Ascending aorta (tissue), 2 donors: ENCODE measurements at places on chromosomes 5 and 9. TPM values are rescaled to one million over a fixed set of nuclear protein-coding genes. Genes with fewer than 3 reads are reported as not detected.

DNA sequence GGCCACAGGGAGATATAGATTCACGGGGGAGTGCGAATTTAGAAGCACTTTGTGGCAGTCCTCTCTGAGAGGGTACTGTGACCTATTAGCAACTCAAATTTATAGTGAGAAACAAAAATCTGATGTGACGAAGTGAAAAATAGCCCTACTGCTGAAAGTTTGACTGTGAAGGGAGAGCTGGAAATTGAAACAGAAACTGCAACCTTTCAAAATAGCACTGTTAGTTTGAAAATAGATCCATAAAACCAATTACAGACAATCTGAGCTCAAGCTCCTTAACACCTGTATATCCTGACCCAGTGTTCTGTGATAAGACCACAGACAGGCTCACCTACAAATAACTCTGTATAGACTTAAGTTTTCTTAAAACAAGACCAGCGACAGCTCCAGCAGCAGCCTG is 420.1 kb downstream of the IRX1 start:
- DNase-seq: no peak
- H3K27me3 ChIP-seq: no peaks in the 10 kb centered on the region
- H3K4me3 ChIP-seq: peak overlapping the region; percentile 39
- no peak overlapping the region for H3K27ac ChIP-seq
- H3K4me1 ChIP-seq: peaks cover 8% of the 10 kb centered on the region
- no peaks in the 10 kb centered on the region for H3K36me3 ChIP-seq

- no peak for DNase-seq
- H3K4me1 ChIP-seq: peaks cover 27% of the 10 kb centered on the region
- H3K36me3 ChIP-seq: no peaks in the 10 kb centered on the region
- no peak overlapping the region for H3K4me3 ChIP-seq
- no peaks in the 10 kb centered on the region for H3K27me3 ChIP-seq
Measured at GRCh38 chr9:136086213-136086881, 8.7 kb downstream of the NACC2 start.

SEMA4D gene
- 13.5 TPM for total RNA-seq

GRCh38 chr9:37929441-37929895 is 25.5 kb upstream of the SLC25A51 start:
- H3K36me3 ChIP-seq: no peaks in the 10 kb centered on the region
- no peaks in the 10 kb centered on the region for H3K4me1 ChIP-seq
- H3K4me3 ChIP-seq: no peak overlapping the region
- H3K27me3 ChIP-seq: no peaks in the 10 kb centered on the region

ANKDD1B gene
- total RNA-seq: not detected

GRCh38 chr9:85258823-85259370 is 482.9 kb downstream of the AGTPBP1 start:
- no peak overlapping the region for H3K4me3 ChIP-seq
- DNase-seq: no peak
- H3K4me1 ChIP-seq: no peaks in the 10 kb centered on the region
- H3K27me3 ChIP-seq: no peaks in the 10 kb centered on the region
- no peaks in the 10 kb centered on the region for H3K36me3 ChIP-seq

GRCh38 chr5:135056316-135057030 is 22.4 kb upstream of the PITX1 start:
- peaks cover 3% of the 10 kb centered on the region for H3K4me1 ChIP-seq
- no peaks in the 10 kb centered on the region for H3K27me3 ChIP-seq
- H3K4me3 ChIP-seq: no peak overlapping the region
- no peak overlapping the region for H3K27ac ChIP-seq
- no peaks in the 10 kb centered on the region for H3K36me3 ChIP-seq

DNA sequence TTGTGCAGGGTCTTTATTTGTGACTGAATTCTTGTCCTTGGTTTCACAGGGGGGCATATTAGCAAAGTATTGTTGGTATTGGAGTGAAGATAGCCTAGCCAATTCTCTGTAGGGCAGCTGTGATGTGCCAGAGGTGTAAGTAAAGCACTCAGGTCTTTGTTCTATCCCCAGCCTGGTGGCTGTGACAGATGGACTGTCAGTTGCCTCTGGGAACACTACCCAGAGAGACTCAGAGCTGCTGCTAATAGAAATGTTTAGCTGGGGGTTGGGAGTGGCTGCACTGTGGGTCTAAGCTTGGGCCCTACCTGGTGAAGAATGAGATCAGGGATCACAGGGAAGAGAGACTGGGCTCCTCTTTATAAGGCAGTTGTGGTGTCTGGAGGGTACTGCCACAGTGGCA is 1006.5 kb upstream of the TYRP1 start:
- H3K4me1 ChIP-seq: no peaks in the 10 kb centered on the region
- no peaks in the 10 kb centered on the region for H3K27me3 ChIP-seq
- H3K36me3 ChIP-seq: no peaks in the 10 kb centered on the region
- H3K27ac ChIP-seq: no peak overlapping the region
- DNase-seq: no peak

DNA sequence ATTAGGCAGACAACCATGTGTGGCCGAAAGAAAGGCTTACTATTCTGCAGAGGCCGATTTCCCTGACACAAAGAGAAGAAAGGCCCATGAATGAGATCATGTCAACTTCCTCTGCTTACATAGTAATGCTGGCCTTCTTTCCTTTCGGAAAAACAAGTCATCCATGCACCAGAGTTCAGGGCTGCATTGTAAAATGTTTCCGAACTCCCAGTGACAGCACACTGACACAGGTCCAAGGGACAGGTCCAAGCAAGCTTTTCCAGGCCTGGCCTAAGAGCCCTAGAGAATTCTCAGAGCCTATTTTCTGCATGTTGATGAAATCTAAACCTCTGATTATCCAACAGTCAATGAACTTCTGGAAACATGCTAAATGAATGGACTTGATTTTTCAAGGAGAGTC is 140.9 kb downstream of the ZNF608 start:
- peak; percentile 69 for DNase-seq
- H3K36me3 ChIP-seq: no peaks in the 10 kb centered on the region
- H3K27me3 ChIP-seq: no peaks in the 10 kb centered on the region
- H3K4me1 ChIP-seq: no peaks in the 10 kb centered on the region
- H3K27ac ChIP-seq: peak overlapping the region; percentile 37
- no peak overlapping the region for H3K4me3 ChIP-seq

- no peaks in the 10 kb centered on the region for H3K36me3 ChIP-seq
- H3K27ac ChIP-seq: peak overlapping the region; percentile 95
- H3K4me1 ChIP-seq: peaks cover 34% of the 10 kb centered on the region
- DNase-seq: no peak
- H3K27me3 ChIP-seq: no peaks in the 10 kb centered on the region
- H3K4me3 ChIP-seq: peak overlapping the region; percentile 64
Measured at GRCh38 chr5:150672237-150672883, 11.3 kb downstream of the MYOZ3 start.

DNA sequence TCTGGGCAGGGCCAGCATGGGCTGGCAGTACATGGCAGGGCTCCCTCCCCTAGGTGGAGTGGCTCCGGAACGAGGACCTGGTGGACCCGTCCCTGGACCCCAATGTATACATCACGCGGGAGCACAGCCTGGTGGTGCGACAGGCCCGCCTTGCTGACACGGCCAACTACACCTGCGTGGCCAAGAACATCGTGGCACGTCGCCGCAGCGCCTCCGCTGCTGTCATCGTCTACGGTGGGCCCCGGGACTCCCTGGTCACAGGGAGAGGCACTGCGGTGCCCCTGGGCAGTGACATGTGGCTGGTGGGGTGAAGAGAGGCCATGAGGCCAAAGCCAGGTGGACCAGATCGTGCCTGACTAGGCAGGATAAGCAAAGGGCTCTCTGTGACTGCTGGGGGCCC is 30.4 kb downstream of the HK3 start:
- no peak overlapping the region for H3K4me3 ChIP-seq
- no peaks in the 10 kb centered on the region for H3K4me1 ChIP-seq
- no peak for DNase-seq
- no peaks in the 10 kb centered on the region for H3K27me3 ChIP-seq
- H3K36me3 ChIP-seq: no peaks in the 10 kb centered on the region

DNA sequence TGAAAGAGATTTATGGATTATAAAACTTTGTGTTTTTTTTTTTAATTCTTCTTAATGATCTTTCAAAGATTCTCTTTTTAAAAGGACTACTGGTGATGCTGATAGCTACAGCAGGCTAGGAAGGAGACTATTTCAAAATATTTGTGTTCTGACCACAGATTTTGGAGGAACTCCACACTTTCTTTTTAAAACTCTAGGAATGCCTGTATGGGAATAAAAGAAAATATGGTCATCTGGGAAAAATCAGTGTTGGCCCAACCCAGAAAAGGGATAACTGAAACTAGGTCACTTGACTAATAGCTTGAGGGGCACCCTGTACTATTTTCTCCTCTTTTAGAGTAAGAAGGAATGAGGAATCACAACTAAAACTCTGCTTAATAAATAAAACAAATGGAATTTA is 97.6 kb upstream of the ADAMTS19 start:
- H3K4me1 ChIP-seq: no peaks in the 10 kb centered on the region
- no peak for DNase-seq
- H3K27ac ChIP-seq: no peak overlapping the region
- no peaks in the 10 kb centered on the region for H3K27me3 ChIP-seq
- no peak overlapping the region for H3K4me3 ChIP-seq

DNA sequence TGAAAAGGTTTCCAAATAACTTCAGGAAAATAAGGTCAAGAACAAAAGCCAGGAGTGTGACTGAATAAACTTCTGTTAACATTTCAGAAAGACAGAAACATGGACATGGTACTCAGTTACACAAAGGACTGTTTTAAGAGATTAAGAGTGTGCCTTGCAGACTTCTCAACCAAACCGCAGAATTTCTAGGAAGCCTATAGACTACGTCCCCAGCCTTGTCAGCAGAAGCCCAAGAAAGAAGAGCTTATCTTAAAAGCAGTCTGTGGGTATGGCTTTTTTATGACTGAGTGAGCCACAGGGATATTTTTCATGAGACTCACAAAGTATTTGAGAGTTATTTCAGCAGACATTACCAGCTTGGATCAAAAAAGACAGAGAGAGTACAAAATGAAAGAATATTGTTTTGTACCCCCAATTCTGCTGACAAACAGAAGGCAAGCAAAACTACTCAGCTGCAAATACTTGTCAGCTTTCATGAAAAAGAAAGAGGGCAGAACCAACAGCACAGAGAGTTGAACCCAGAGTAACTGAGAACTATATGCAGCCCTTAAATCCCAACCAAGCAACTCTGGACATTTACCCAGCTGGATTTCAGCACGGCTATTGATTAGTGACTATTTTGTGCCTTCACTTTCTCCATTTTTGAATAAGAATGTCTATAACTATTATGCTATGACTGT is 711.0 kb upstream of the CTNND2 start:
- H3K4me3 ChIP-seq: no peak overlapping the region
- no peaks in the 10 kb centered on the region for H3K27me3 ChIP-seq
- no peak overlapping the region for H3K27ac ChIP-seq

POU5F2 gene
- total RNA-seq: 1.5 TPM

DNA sequence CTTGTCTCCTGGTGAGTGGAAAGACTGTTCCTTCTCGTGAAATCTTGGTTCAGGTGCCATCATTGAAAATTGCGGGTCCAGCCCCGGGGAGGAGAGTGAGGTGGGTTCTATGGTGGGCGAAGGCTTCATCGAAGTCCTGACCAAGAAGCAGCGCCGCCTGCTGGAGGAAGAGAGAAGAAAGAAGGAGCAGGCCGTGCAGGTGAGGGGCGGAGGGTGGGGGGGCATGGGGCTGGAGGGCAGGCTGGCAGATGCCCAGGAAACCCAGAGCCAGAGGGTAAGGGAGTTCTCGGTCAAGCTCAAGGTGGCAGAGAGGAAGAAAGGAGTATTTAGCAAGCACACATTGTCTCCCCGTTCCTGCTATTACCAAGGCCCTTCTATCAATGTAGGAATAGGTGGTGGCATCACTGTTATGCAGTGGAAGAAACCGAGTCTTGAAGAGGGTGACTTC is 24.3 kb upstream of the POMT1 start:
- H3K27ac ChIP-seq: no peak overlapping the region
- DNase-seq: no peak
- H3K27me3 ChIP-seq: no peaks in the 10 kb centered on the region
- no peaks in the 10 kb centered on the region for H3K4me1 ChIP-seq
- H3K36me3 ChIP-seq: peaks cover 91% of the 10 kb centered on the region

DNA sequence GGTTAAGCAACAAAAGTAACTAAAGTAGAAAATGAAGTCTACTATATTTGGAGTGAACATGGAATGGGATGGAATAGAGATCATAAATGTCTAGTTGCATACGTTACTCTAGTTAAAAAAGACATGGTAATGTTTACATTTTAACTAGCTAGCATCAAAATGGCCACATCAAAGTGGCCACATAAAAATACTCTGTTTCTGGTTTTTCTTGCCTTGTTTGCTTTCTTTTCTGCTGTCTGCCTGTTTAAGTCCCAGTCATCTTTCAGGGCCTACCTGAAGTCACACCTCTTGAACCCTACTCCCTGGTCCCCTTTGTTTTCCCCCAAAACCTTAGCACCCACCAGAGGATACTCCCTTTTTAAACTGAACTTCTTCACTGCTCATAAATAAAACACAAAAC is 6.4 kb upstream of the KIF2A start:
- H3K4me3 ChIP-seq: no peak overlapping the region
- no peak for DNase-seq
- H3K4me1 ChIP-seq: no peaks in the 10 kb centered on the region
- H3K36me3 ChIP-seq: no peaks in the 10 kb centered on the region
- H3K27me3 ChIP-seq: no peaks in the 10 kb centered on the region

DNA sequence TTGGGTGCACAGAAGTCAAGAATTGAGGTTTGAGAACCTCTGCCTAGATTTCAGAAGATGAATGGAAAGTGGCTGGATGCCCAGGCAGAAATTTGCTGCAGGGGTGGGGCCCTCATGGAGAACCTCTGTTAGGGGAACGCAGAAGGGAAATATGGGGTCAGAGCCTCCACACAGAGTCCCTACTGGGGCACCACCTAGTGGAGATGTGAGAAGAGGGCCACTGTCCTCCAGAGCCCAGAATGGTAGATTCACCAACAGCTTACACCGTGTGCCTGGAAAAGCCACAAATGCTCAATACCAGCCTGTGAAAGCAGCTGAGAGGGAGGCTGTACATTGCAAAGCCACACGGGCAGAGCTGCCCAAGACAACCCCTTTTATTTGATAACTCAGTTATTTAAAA is 383.5 kb downstream of the TLE4 start:
- H3K4me3 ChIP-seq: no peak overlapping the region
- no peaks in the 10 kb centered on the region for H3K4me1 ChIP-seq
- H3K27me3 ChIP-seq: no peaks in the 10 kb centered on the region
- no peak for DNase-seq
- H3K36me3 ChIP-seq: no peaks in the 10 kb centered on the region

TLR4 gene
- 32.4 TPM for total RNA-seq

ZNF354C gene
- total RNA-seq: 3.0 TPM

GRCh38 chr9:10479172-10479571 is 133.6 kb downstream of the PTPRD start:
- H3K27ac ChIP-seq: no peak overlapping the region
- DNase-seq: no peak
- H3K27me3 ChIP-seq: no peaks in the 10 kb centered on the region
- no peaks in the 10 kb centered on the region for H3K4me1 ChIP-seq

PCDHA7 gene
- not detected for total RNA-seq

DNA sequence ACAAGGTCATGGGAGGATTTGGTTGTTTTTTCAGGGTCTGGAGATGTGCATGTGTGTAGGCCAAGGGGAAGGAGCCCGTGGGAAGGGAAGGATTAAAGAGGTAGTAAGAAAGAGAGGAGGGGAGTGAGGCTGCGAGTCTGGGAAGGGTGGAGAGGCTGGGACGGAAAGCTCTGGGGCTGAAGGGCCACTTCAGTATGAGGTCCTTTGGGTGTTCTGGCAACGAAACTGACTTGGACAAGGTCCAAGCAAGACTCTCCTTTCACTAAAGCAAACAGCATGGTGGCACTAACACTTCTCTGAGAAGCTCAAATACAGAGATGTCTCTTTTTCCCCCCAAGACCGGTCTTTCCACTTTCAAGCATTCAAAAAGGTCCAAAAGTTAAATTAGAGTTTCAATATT is 394.5 kb downstream of the ARHGEF28 start:
- DNase-seq: no peak
- no peak overlapping the region for H3K27ac ChIP-seq
- no peaks in the 10 kb centered on the region for H3K36me3 ChIP-seq
- H3K4me3 ChIP-seq: no peak overlapping the region
- no peaks in the 10 kb centered on the region for H3K27me3 ChIP-seq
- H3K4me1 ChIP-seq: no peaks in the 10 kb centered on the region
